ENCODE measurements at places on chromosomes 5 and 9. TPM values are rescaled to one million over a fixed set of nuclear protein-coding genes. Genes with fewer than 3 reads are reported as not detected.

The GLDC gene
- 117 TPM for total RNA-seq

The STK32A gene
- not detected for total RNA-seq

GRCh38 chr5:142317753-142318152 lies 7.1 kb downstream of the SPRY4 start:
- DNase-seq: no peak

DNA sequence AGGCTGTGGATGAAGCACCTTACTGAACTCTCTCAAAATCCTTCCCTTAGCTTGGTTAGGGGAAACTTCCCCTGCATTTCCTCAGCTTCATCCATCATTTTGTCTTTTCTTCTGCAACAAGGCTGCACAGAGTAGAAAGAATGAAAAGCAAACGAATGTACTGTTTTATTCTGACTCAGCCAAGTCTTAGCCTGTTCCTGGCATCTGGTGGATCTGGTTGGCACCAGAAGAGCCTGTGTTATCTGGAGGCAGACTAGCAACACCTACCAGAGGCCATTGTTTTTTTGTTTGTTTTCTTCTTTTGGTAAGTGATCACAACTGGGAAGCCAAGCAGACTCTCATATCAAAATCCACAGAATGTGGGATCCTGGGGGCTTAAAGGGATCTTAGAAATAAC lies 200.7 kb downstream of the FANCC start:
- DNase-seq: no peak

GRCh38 chr5:181054138-181054537 lies 14.1 kb downstream of the BTNL9 start:
- DNase-seq: no peak

The ECSCR gene
- total RNA-seq: 0.36 TPM

- no peak for DNase-seq
These were observed 12.0 kb downstream of the BTNL9 start for GRCh38 chr5:181051841-181052671.

DNA sequence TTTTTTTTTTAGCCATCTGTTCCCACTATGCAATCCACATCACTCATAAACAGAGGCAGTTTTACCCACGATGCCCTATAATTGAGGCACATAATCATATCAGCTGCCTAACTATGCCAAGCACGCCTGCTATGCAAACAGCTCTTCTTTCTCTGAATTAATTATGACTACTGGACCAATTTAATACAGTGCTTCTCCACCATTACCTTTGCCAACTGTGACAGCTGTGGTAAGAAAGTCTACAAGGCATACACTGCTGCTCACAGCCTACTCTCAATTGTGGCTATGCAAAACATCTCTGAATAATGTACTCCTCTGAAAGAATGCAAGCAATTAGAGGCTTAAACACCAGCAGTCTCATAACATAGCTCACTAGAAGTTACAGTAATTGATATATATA lies 97.1 kb downstream of the DTWD2 start:
- peak; percentile 4 for DNase-seq

DNA sequence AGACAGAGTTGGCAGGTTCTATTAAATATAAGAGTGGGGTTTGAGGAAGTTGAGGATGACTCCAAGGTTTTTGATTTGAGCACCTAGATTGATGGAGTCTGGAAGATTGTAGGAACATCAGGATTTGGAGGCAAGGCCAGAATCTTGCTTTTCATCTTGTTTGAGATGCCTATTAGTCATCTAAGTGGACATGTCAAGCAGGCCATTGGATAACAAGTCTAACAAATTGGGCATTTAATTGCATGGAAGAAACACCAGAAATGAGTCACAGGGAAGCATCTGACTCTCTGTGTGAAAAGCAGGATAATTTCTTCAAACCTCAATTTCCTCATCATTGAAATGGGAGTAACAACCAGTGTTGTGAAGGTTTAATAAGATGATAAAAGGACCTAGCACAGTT lies 53.3 kb upstream of the ARL15 start:
- DNase-seq: no peak

The NPR2 gene
- total RNA-seq: 8.6 TPM

The FOXD4L5 gene
- total RNA-seq: 0.21 TPM

The SLC6A18 gene
- not detected for total RNA-seq

The MAP1B gene
- 0.61 TPM for total RNA-seq

- no peak for DNase-seq
These were observed 317.3 kb upstream of the PTPRD start for GRCh38 chr9:10930081-10930480.

The NR4A3 gene
- 2.1 TPM for total RNA-seq
